GM04503 (cell line): ENCODE measurements at places on chromosomes 3 and 15.

- DNase-seq = no peak
Measured at GRCh38 chr3:155876503-155876902, 6.1 kb downstream of the GMPS start.

GRCh38 chr15:41944313-41944940, 27.9 kb downstream of the EHD4 start:
- peak; percentile 72 for DNase-seq

DNA sequence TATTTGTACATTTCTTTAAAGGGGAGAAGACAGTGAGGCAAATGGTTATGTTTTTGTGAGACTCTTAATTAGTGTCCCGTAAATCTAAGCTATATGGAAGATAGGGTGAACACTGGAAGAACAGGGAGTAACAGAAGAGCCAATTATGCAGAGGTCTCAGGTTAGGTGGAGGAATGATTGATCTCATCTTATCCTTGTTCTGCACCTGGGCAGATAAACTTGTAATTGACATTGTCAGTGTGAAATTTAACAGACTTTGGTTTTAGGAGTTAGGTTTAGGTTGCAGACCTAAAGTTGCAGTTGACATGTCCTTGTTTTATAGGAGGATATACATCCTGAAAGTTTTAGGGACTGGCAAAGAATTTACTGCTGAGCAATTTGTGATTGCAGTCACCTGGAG, 3.1 kb upstream of the TWF2 start:
- DNase-seq = no peak

GRCh38 chr3:52347716-52348635, 31.9 kb downstream of the DNAH1 start:
- no peak for DNase-seq

DNA sequence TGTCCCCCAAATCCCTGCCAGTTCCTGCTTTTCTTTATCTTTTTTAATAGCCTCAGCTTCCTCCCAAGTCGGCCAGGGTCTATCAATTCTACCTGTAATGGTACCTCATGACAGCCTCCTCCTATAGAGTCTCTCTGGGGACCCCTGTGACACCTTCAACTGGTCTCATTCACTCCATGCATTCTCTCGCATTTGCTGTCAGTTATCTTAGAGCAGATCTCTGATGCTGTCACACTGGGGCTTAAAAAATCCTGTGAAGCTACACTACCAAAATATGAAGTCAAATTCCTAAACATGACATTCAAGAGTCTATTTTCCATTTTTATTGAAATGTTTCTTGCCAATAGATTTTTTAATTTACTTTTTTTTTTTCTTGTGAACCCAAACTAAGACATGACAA, 5.5 kb downstream of the VPS39 start:
- no peak for DNase-seq

GRCh38 chr3:183924956-183925355, 40.3 kb upstream of the PARL start:
- no peak for DNase-seq

GRCh38 chr3:161336661-161337060, 34.7 kb downstream of the SPTSSB start:
- DNase-seq = no peak

GRCh38 chr15:22863356-22863755, 24.9 kb downstream of the NIPA2 start:
- DNase-seq = no peak

GRCh38 chr3:86895202-86895601, 95.7 kb downstream of the VGLL3 start:
- DNase-seq = no peak

DNA sequence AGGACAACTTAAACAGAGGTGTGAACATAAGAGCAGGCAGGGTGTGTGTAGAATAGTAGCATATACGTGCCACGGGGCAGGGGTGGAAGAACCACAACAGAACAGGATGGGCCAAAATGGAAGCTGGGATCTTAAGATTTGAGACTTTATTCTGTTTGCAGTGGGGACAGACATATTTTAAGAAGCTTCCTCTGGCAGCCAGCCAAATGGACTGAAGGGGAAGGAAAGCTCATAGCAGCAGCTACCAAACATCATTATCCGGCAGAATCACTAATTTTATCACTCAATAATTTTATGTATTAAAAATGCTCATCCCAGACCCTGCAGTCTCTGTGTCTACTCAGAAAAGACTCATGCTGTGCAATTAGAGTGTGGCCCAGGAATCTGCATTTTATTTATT, 130.9 kb upstream of the CTDSPL start:
- no peak for DNase-seq

GRCh38 chr3:45943207-45943846, at the start of gene CXCR6:
TSS of gene CXCR6 (plus strand) at chr3:45943464. CDS start at chr3:45946482, 3,018 bp downstream.
- no peak for DNase-seq

- DNase-seq = no peak
Measured at GRCh38 chr15:39016706-39017105, 452.1 kb upstream of the RASGRP1 start.

DNA sequence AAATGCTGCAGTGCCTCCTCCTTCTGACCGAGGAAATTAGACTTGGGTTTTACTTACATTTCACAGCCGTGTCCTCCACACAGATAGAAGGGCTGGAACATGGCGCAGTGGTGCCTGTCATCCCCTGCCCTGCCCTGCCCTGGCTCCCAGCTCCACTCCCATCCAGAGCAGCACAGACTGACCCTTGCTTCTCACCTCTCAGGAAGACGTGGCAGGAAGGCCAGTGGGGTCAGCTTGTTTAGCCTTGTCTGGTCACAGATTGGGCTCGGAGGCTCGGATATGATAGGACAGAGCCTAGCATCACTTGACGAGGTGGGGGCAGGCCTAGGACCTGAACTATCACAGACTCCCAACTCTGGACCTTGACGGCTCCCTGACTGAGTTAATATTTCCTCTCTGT, 88.5 kb downstream of the LINGO1 start:
- no peak for DNase-seq

GRCh38 chr3:174198199-174198598, 660.9 kb upstream of the NAALADL2 start:
- no peak for DNase-seq

- no peak for DNase-seq
Measured at GRCh38 chr15:92141607-92142006, 252.1 kb upstream of the ST8SIA2 start.

GRCh38 chr15:45265506-45265905, 13.5 kb downstream of the SLC28A2 start:
- DNase-seq = no peak

GRCh38 chr15:85139391-85139790, 157.7 kb downstream of the PDE8A start:
- no peak for DNase-seq

DNA sequence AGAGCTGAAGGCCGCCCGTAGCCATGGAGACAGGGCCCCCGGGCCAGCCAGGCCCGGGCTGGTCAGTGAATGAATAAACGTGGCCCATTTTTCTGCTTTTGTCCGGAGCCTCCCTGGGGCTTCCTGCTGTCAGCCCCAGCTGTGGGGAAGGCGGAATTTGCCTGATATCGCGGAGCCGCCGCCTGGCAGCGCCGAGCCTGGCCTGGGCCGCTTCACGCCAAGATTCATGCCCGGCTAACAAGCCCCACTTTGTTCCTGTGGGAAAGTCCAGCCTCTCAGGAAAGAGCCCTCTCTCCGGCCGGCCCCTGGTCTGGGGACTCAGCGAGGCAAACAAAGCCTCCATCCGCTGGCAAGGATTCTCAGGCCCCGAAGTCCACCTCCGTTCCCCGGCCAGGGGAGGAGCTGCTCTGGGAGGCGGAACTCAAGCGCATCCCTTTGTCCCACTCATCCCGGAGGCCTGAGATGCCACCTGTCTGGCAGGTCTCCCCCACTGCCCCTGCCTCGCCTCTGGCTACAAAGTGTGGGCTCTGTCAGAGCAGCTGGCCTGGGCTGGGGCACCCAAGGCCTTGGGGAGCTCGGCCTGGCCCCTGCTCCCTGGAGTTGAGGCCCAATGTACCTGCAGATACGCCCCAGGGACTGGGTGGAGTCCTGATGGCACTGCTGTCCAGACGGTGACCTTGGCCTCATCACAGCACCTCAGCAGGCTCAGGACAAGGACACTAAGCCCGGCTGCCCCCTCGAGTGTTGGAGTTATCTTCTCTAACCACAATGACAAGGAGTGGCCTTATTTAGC, 51.6 kb upstream of the SLC6A11 start:
- DNase-seq = no peak

GRCh38 chr15:85582131-85583079, 202.0 kb downstream of the AKAP13 start:
- DNase-seq = no peak

DNA sequence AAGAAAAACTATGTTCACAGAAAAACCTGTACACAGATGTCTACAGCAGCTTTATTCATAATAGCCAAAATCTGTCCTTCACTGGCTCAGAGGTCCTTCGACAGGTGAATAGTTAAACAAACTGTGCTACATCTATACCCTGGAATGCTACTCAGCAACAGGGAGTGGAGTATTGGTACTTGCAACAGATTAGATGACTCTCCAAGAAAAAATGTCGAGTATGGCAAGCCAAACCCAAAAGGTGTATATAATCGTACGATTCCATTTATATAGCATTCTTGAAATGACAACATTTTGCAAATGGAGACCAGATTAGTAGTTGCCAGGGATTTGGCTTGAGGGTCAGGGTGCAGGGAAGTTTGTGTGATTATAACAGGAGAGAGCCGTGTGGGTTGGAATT, 22.4 kb upstream of the RGMA start:
- DNase-seq = no peak

DNA sequence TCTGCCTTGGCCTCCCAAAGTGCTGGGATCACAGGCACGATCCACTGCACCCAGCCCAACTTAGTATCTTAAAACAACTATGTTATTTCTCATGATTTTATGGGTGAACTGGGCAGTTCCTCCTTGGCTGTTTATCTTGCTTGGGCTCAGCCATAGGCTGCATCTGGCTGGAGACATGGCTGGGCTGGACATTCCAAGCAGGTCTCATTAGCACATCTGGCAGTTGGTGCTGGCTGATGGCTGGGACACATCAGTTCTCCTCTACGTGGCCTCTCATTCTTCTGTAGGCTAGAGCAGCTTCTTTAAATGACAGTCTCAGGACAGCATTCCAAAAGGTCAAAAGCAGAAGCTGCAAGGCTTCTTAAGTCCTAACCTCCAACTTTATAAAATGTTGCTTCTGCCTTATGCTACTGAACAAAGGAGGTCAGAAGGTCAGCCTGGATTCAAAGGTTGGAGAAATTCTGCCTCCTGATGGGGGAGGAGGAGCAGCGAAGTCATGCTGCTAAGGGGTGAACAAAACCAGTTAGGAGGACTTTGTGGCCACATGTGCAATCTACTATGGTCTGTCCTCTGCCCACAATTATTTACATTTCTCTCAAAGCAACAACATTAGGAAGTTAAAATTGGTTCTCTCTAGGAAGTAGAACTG, 144.0 kb downstream of the AQP9 start:
- no peak for DNase-seq

DNA sequence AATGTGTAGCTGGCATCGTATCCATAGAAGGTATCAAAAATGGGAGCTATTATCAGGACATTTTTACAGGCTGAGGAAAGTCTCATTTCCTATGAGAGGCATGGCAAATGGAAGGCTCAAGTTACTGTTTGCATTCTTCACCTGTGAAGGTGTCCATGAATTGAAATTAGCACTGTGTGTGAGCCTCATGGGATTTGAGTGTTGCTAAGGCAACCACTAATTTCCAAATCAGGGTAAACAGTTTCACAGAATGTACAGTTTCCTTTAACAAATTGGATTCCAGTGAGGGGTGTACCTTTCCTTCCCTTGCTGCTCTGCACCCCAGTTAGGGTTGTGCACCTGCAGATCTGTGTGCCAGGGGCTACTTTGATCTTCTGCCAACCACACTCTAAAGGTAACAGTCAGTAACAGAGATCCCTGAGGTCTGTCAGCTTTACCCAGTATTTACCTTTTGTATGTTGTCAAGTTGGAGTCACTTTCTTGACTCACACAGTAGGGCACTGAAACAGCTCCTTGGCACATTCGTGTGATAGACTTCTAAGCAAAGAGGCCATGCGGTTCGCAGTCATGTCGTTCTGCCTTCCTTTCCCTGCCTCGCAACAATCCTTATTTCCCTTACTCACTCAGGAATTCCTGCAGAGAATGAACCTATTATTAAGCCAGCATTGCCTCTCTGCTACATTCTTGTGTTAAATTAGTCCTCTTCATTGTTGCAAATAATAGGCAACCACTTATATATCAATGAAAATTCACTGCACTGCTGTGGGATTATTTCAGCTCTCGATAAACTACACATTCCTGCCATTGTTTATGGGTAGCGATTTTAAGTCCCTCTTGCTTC, 129.8 kb upstream of the GBE1 start:
- DNase-seq = no peak

DNA sequence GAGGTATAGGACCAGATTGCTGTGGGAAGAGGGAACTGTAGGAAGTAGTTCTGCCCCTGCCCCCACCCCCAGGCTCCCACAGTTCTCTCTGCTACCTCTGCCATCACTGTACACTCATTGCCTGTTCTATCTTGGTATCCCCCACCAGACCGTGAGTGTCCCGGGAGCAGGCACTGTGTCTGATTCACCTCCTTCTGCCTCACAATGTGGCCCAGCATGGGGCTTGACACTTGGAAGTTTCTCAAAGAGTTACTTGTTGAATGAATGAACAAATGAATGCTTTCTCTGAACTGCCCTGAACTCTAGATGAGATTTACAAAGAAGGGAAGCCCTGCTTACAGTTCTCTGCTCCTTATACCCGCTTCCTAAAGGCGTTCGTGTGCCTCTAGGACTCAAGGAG, 27.1 kb upstream of the PIK3CB start:
- DNase-seq = no peak

DNA sequence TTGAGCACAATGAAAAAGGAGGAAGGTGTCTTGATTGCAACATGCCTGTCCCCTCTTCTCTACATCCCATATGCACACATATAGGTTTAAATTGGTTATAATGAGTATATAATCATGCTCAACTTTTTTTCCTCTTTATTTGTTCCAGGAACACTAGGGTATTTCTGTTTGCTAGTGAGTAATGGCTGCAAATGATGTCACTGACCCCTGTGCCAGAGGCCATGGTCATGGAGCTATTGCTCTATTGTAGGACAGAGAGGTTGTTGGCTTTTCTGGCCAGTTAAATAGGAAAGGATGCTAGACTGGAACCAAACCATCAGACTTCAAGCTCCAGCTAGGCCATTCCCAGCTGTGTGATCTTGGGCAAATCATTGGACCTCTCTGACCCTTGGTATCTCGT, 9.6 kb downstream of the ARHGEF3 start:
- DNase-seq = no peak

- DNase-seq = no peak
Measured at GRCh38 chr15:64930019-64930652, 18.4 kb downstream of the ANKDD1A start.
